Lung (tissue), 17 donors: ENCODE measurements at places on chromosomes 1 and 21. TPM values are rescaled to one million over a fixed set of nuclear protein-coding genes. Genes with fewer than 3 reads are reported as not detected.

The COL6A1 gene
- total RNA-seq: 224 TPM

- H3K4me3 ChIP-seq: no peak overlapping the region
- no peak for DNase-seq
- no peak overlapping the region for H3K27ac ChIP-seq
- H3K36me3 ChIP-seq: no peaks in the 10 kb centered on the region
- H3K4me1 ChIP-seq: peaks cover 6% of the 10 kb centered on the region
These were observed 203.7 kb upstream of the RUNX1 start for GRCh38 chr21:35252831-35253230.

- H3K4me3 ChIP-seq: no peak overlapping the region
- no peaks in the 10 kb centered on the region for H3K36me3 ChIP-seq
- DNase-seq: no peak
- no peaks in the 10 kb centered on the region for H3K27me3 ChIP-seq
These were observed 50.5 kb upstream of the PPP2R5A start for GRCh38 chr1:212234431-212235395.

GRCh38 chr1:16321176-16321867 is 31.0 kb downstream of the FBXO42 start:
- no peak overlapping the region for H3K4me3 ChIP-seq
- H3K27ac ChIP-seq: no peak overlapping the region
- no peak for DNase-seq
- H3K36me3 ChIP-seq: no peaks in the 10 kb centered on the region

The C4BPB gene
- total RNA-seq: 6.5 TPM

The KCND3 gene
- 12.1 TPM for total RNA-seq

GRCh38 chr1:178408871-178409270 is 87.9 kb downstream of the CLEC20A start:
- H3K4me3 ChIP-seq: no peak overlapping the region
- no peaks in the 10 kb centered on the region for H3K27me3 ChIP-seq
- no peak for DNase-seq
- H3K4me1 ChIP-seq: peaks cover 1% of the 10 kb centered on the region
- peaks cover 2% of the 10 kb centered on the region for H3K36me3 ChIP-seq
- no peak overlapping the region for H3K27ac ChIP-seq

DNA sequence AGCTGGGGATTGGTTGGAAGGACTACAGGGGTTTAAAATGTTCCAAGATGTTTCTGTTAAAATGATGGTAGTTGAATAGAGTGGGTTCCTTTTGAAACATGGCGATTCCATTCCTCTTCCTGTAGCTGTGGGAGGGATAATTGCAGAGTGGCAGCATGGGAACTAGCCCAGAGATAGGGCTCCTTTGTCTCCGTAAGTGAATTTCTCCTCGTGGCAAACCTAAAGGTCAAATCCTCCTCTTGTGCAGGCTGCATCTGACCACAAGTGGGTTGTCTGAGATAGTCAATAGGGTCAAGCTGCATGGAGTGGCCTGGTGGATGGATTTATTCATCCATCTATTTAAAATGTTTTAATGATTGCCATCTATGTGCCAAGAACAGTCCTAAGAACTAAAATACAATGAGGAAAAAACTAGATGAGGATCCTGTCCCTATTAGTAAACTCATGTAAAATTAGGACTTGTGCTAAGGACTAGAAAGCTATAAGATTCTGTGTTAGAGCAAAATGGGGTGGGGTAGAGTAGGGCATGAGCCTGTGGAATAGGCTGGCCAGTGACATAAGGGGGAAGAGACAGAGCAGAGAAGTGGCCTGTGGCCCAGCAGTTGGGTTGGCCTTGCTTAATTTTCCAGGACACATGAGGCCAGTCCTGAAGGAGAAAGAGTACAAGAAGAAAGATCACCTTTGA is 89.1 kb upstream of the IVNS1ABP start:
- no peak overlapping the region for H3K27ac ChIP-seq
- no peaks in the 10 kb centered on the region for H3K27me3 ChIP-seq
- H3K4me3 ChIP-seq: no peak overlapping the region
- H3K4me1 ChIP-seq: peaks cover 2% of the 10 kb centered on the region

The CNN3 gene
- total RNA-seq: 265 TPM

GRCh38 chr1:2368053-2368744 is 23.2 kb downstream of the MORN1 start:
- H3K27ac ChIP-seq: no peak overlapping the region
- H3K4me3 ChIP-seq: no peak overlapping the region
- no peaks in the 10 kb centered on the region for H3K27me3 ChIP-seq
- DNase-seq: no peak
- no peaks in the 10 kb centered on the region for H3K36me3 ChIP-seq

- no peak overlapping the region for H3K27ac ChIP-seq
- H3K4me3 ChIP-seq: no peak overlapping the region
- no peaks in the 10 kb centered on the region for H3K4me1 ChIP-seq
- H3K27me3 ChIP-seq: no peaks in the 10 kb centered on the region
These were observed 98.6 kb upstream of the PLD5 start for GRCh38 chr1:242623119-242623518.

DNA sequence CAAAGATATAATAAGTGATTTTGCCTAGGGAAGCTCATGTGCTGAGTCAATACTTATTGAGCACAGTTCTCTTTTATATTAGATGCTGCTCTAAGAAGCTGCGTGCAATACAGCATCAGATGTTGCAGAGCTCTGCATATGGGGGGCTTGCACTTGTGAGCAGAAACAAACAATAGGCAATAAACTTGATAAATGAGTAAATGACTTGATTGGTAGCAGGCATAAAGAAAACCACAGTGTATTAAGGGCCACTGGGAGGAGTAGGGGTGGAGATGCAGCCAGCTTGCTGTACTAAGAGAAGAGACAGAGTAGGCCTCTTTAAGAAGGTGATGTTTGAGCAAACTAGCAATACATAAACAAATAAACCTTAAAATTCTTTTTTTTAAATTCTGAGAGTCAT is 598.5 kb upstream of the ADAMTS5 start:
- H3K4me1 ChIP-seq: peaks cover 16% of the 10 kb centered on the region
- H3K36me3 ChIP-seq: no peaks in the 10 kb centered on the region
- H3K4me3 ChIP-seq: no peak overlapping the region
- no peak overlapping the region for H3K27ac ChIP-seq
- no peaks in the 10 kb centered on the region for H3K27me3 ChIP-seq

DNA sequence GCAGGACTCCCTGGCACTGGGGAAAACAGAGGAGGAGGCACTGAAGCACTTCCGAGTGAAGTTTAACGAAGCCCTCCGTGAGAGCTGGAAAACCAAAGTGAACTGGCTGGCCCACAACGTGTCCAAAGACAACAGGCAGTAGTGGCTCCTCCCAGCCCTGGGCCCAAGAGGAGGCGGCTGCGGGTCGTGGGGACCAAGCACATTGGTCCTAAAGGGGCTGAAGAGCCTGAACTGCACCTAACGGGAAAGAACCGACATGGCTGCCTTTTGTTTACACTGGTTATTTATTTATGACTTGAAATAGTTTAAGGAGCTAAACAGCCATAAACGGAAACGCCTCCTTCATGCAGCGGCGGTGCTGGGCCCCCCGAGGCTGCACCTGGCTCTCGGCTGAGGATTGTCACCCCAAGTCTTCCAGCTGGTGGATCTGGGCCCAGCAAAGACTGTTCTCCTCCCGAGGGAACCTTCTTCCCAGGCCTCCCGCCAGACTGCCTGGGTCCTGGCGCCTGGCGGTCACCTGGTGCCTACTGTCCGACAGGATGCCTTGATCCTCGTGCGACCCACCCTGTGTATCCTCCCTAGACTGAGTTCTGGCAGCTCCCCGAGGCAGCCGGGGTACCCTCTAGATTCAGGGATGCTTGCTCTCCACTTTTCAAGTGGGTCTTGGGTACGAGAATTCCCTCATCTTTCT is 75.5 kb downstream of the PIK3CD start:
- no peak for DNase-seq
- H3K27ac ChIP-seq: no peak overlapping the region
- H3K4me3 ChIP-seq: no peak overlapping the region

DNA sequence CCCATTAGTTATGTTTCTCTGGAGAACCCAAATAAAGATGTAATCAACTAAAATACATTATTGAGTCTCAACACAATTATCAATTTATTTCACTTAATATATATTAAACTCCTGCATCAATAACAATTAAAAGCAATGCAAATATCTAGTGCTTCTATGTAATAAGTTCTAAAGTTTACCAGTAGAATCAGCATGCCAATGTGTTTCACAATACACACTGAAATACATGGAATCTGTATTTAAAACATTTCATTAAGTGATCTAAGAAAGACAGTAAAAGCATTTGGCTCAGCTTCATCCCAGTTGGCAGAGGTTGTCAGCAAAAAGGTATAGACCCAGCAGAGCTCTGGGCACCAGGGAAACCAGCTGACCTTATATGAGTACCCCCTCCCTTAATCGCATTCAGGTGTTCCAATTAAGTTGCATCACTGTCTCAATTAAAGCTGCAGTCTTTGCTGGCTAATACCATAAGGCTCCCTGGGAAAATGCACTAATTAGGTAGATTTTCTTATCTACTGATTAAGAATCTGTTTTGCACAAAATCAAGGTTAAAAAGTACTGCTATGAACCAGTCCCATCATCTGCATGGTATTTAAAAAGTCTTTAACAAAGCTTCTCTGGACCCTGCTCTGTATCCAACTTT is 63.1 kb downstream of the NIBAN1 start:
- no peak overlapping the region for H3K4me3 ChIP-seq
- no peaks in the 10 kb centered on the region for H3K27me3 ChIP-seq
- H3K4me1 ChIP-seq: no peaks in the 10 kb centered on the region
- no peaks in the 10 kb centered on the region for H3K36me3 ChIP-seq

DNA sequence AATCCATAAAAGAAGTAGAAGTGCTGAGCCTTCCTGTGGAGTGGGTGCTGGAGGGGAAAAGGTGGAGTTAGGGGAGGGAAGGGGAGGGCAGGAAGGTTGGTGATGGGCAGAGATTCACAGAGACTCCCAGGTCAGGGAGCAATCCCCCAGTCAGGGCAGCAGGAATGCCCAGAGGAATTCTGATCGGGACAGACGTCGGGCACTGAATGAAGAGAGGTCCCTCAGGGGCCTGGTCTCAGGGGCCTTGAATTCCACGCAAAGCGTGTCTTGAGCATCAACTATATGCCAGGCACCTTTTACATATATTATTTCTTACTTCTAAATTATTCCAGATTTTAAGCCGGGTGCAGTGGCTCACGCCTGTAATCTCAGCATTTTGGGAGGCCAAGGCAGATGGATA is 7.2 kb upstream of the PADI1 start:
- no peaks in the 10 kb centered on the region for H3K27me3 ChIP-seq
- H3K36me3 ChIP-seq: no peaks in the 10 kb centered on the region
- H3K4me1 ChIP-seq: no peaks in the 10 kb centered on the region

- H3K27me3 ChIP-seq: no peaks in the 10 kb centered on the region
- peak; percentile 73 for DNase-seq
- peak overlapping the region; percentile 96 for H3K27ac ChIP-seq
These were observed 35.7 kb downstream of the ZBTB8B start for GRCh38 chr1:32500387-32501209.

The RNASEL gene
- 14.8 TPM for total RNA-seq

GRCh38 chr1:101738475-101738874 is 258.3 kb downstream of the OLFM3 start:
- no peaks in the 10 kb centered on the region for H3K27me3 ChIP-seq
- H3K4me3 ChIP-seq: no peak overlapping the region
- no peak overlapping the region for H3K27ac ChIP-seq

DNA sequence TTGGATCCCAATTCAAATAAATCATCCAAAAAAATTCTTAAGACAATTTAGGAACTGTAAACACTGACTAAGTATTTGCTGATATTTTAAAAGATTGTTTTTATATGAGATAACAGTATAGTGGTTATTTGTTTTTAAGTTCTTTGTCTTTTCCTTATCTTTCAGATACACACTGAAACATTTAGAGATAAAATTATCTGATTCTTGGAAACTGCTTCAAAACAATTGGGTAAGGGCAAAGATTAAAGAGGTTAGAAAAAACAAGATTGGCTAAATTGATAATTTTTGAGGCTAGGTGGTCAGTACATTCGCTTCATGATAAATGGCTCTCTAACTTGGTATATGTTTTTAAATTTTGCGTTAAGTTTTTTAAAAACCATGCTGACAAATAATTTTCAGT is 117.3 kb downstream of the PSMG1 start:
- H3K36me3 ChIP-seq: no peaks in the 10 kb centered on the region
- no peak overlapping the region for H3K27ac ChIP-seq
- H3K4me1 ChIP-seq: peaks cover 26% of the 10 kb centered on the region
- H3K4me3 ChIP-seq: no peak overlapping the region

The VCAM1 gene
- 68.9 TPM for total RNA-seq

DNA sequence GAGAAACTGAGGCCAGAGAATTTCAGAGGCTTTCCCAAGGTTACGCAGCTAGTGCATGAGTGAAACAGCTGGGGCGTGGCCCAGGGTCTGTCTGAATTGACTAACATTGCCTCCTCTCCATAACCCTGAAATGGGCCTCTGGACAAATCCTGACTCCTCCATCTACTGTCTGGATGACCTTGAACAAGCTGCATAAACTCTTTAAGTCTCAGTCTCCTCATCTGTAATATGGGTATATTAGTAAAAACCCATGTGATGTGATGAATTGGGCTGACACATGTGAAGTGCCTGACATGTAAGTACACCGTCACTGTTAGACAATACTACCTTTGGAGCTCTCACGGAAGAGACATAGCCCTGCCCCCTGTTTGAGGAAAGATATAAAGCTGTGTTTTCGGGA is 12.3 kb upstream of the FGR start:
- H3K4me1 ChIP-seq: peaks cover 6% of the 10 kb centered on the region
- H3K4me3 ChIP-seq: no peak overlapping the region
- no peaks in the 10 kb centered on the region for H3K36me3 ChIP-seq
- no peak overlapping the region for H3K27ac ChIP-seq
- no peak for DNase-seq
- no peaks in the 10 kb centered on the region for H3K27me3 ChIP-seq

- peak; percentile 57 for DNase-seq
- peaks cover 4% of the 10 kb centered on the region for H3K4me1 ChIP-seq
- H3K36me3 ChIP-seq: no peaks in the 10 kb centered on the region
- no peak overlapping the region for H3K4me3 ChIP-seq
These were observed 75.5 kb downstream of the VCAM1 start for GRCh38 chr1:100794748-100795645.

The MMEL1 gene
- 5.9 TPM for total RNA-seq

The OR2T33 gene
- not detected for total RNA-seq

GRCh38 chr1:68278221-68278620 is 45.9 kb upstream of the WLS start:
- no peaks in the 10 kb centered on the region for H3K27me3 ChIP-seq
- no peaks in the 10 kb centered on the region for H3K4me1 ChIP-seq
- H3K36me3 ChIP-seq: no peaks in the 10 kb centered on the region
- no peak overlapping the region for H3K4me3 ChIP-seq
- no peak overlapping the region for H3K27ac ChIP-seq

GRCh38 chr1:205301205-205301821 is 20.2 kb downstream of the NUAK2 start:
- peak; percentile 87 for DNase-seq
- peaks cover 2% of the 10 kb centered on the region for H3K36me3 ChIP-seq
- H3K4me1 ChIP-seq: peaks cover 16% of the 10 kb centered on the region

DNA sequence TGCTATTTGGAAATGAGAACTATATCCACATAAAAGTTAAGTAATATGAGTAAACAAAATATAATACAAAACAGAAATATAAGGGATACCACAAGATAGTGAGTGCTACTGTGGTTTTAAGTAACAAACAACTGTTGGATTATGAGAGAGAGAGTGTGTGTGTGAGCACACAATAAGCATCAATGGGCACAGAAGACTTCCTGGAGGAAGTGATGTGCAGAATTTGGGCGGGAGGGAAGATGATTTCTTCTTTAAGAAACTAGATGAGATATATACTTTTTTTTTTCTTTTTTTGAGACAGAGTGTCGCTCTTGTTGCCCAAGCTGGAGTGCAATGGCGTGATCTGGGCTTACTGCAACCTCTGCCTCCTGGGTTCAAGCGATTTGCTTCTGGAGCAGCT is 7.9 kb upstream of the IER5 start:
- no peak for DNase-seq
- H3K27me3 ChIP-seq: no peaks in the 10 kb centered on the region
- no peak overlapping the region for H3K27ac ChIP-seq
- H3K36me3 ChIP-seq: no peaks in the 10 kb centered on the region
- no peak overlapping the region for H3K4me3 ChIP-seq
- H3K4me1 ChIP-seq: no peaks in the 10 kb centered on the region

The OR2L13 gene
- total RNA-seq: not detected
